NCI-H510A treated with DMSO at 0.1 percent for 48 hours (cell line): ENCODE measurements at places on chromosomes 6 and 20.
A peak's percentile ranks its signal among the peaks of the same experiment; 100 is the strongest.

GRCh38 chr20:35467339-35468224, 12.2 kb downstream of the CEP250 start:
- DNase-seq = no peak

DNA sequence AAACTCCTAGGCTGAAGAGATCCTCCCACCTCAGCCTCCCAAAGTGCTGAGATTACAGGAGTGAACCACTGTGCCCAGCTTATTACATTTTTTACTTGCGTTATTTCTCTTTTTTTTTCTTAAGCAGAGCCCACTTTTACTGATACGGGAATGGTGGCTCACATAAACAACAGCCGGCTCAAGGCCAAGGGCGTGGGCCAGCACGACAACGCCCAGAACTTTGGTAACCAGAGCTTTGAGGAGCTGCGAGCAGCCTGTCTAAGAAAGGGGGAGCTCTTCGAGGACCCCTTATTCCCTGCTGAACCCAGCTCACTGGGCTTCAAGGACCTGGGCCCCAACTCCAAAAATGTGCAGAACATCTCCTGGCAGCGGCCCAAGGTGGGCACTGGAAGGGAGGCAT, 10.5 kb downstream of the CAPN11 start:
- no peak for DNase-seq

DNA sequence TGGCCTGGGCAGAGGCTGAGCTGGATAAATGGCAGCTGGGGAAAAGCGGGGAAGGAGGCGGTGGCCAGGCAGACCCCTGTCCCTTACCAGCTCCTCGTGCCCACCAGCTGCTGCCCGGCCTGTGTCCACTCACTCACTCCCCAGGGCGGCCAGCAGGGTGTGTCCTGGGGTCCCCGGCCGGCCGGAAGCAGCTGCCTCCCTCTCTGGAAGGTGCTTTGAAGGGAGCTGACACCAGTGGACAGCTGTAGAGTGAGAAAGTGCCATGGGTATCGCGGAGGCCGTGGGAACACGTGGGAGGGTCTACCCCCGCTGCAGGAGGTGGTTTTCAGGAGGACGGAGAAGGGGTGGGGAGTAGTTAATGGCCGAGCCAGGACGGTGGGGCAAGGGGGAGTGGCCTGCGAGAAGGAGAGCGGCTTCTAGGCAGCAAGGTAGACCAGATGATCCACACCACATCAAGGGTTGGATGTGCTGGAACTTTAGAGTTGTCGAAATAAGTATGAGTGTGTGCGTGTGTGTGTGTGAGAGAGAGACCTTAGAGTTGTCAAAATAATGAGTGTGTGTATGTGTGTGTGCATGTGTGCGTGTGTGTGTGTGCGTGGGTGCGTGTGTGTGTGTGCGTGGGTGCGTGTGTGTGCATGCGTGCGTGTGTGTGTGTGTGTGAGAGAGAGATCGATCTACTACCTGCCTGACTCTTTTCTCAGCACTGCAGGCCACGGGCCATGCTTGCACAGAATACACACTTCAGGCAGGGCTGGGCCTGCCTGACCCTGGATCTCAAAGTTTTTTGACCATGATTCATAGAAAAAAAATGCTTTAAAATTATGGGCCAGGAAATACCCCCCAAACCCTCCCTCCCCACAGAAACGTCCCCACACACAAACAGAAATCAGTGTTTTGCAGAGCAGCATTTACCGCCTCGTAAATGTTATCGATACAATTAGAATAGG, 43.9 kb downstream of the CDH4 start:
- no peak for DNase-seq

GRCh38 chr6:14035071-14035847, 82.3 kb upstream of the CD83 start:
- DNase-seq = no peak

DNA sequence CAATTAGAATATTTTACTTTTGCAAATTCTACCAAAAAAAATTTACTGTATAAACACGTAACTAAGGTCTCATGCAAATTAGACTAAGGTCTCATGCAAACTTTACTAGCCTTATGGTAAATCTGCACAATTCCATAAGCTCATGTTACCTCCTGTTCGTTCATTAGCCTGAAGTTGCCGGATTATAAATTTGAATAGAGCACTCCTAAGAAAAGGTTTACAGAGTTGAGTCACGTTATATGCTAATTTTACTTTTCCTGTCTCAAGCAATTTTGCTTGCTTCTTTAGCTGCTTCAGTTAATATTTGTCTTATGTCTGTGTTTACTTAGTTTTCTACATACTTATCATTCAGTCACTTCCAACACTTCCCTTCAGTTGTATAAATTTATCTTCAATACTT, 1434.0 kb upstream of the EYS start:
- no peak for DNase-seq

GRCh38 chr6:88662653-88663174, 300.7 kb downstream of the RNGTT start:
- no peak for DNase-seq

DNA sequence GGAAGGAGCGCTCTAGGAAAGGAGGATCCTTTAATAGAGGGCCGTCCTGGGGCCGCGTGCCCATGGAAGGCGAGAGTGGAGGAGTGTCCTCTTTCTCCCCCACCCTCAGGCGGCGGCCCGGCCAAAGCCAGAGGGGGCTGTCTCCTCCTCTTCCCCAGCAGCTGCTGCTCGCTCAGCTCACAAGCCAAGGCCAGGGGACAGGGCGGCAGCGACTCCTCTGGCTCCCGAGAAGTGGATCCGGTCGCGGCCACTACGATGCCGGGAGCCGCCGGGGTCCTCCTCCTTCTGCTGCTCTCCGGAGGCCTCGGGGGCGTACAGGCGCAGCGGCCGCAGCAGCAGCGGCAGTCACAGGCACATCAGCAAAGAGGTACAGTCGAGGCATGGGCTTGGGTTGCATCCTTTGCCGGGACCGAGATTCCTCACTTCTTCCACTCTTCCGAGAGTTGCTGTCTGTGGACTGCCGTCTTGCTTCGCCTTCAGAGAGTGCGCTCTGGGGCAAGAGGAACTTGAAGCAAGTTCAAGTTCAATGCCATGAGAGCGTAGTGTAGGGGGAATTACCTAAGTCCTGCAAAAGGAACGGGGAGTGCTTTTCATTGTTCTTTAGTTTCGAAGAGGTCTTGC, at the start of gene LAMA2:
Gene LAMA2, plus strand, starts transcription at position 148 of the 621 bp plus-strand sequence. Its CDS starts 108 bp downstream, at position 256.
- DNase-seq = peak; percentile 20
